ENCODE measurements at places on chromosomes 13 and 19.
A peak's percentile ranks its signal among the peaks of the same experiment; 100 is the strongest.

- no peak for DNase-seq
Observed at GRCh38 chr13:50420718-50421472, 405.7 kb downstream of the KCNRG start.

GRCh38 chr19:53102206-53102755 lies 941 bp downstream of the ZNF160 start:
- DNase-seq, result no peak

DNA sequence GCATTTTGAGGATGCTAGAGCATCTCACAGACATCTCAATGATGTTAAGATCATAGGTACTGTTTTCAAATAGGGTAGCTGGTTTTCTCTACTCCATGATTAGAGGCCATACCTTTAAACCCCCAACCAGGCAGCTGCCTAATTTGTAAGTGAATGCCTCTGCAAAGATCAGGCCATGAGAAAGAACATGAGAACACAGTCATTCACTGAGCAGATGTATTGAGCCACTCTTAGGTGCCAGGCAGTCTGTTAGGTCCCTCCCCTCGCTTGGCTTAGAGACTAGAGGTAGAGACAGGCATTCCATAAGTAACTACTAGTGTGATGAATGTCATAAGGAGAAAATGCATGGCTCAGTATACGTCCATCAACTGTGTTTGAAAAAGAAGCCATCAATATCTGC lies 410.0 kb downstream of the FGF9 start:
- DNase-seq, result no peak

DNA sequence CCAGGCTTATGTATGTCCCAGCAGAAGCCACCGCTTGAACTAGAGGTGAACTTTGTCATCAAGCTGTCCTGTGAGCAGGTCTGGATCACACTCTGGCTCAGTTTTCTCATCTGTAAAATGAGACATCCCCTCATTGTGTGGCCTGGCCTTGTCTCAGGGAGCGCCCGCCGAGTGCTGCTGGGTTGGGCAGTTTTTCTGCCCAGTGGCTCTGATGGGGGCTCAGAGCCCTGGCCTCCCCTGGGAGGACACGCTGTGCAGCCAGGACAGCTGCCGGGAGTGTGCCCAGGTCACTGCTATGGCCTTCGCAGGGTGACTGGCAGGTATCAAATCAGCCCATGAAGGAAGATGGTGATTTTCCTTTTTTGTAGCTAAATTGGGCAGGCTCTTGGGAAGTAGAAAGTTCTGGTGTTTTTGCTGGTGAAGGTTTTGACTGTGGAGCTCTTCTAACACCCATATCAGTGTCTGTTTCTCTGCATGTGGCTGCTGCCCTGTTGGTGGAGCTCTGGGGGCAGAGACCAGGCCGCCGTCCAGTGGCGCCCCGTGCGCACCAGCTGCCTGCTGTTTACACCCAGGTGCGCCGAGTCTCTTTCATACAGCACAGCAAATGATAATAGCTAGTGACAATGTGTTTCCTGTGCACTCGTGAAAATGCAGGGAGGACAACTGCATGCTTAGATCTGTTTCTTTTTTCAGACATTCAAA lies 40.8 kb downstream of the SLC7A9 start:
- DNase-seq, result peak; percentile 18

GRCh38 chr13:102917019-102917418 lies 71.2 kb downstream of the ERCC5 start:
- no peak for DNase-seq

- no peak for DNase-seq
Observed at GRCh38 chr19:48290401-48290770, 20.5 kb downstream of the ZNF114 start.

GRCh38 chr13:37701972-37702371 lies 103.4 kb upstream of the POSTN start:
- DNase-seq, result no peak

DNA sequence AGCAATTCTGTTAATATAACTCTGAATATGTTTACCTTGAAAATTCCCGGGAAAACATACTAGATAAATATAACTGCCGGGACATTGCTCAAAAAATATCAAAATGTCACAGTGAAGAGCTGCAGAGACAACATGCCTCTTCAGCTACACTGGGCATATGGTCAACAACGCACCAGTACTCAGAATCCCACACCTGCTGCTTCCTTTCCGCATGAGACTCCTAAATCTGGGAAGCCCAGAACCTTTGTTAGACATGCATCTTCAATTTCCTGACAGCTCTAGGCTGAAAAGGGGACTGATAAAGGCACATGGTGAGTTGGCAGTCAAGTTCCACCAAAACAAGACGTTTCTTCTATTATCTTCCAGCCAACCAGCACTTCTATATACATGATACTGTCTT lies 53.7 kb downstream of the USP12 start:
- no peak for DNase-seq

- DNase-seq, result no peak
Observed at GRCh38 chr13:47420020-47420419, 523.2 kb upstream of the HTR2A start.

DNA sequence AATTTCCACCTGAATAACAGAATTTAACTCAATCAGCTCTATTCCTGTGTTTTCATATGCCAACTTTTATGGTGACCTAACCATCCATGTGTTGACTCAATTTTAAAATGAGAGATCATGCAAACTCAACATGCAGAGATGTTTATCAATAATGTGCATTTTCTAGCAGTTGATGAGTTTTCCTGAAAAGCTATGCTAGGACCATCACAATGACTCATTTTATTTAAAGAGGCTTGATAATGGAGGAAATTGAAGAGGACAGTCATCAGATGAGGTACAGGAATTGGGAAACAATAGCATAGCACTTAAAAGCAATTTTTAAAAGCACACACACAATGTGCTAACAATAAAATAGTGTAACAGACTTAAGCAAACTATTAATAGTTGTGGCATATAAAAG lies 127.1 kb downstream of the VWA8 start:
- no peak for DNase-seq

DNA sequence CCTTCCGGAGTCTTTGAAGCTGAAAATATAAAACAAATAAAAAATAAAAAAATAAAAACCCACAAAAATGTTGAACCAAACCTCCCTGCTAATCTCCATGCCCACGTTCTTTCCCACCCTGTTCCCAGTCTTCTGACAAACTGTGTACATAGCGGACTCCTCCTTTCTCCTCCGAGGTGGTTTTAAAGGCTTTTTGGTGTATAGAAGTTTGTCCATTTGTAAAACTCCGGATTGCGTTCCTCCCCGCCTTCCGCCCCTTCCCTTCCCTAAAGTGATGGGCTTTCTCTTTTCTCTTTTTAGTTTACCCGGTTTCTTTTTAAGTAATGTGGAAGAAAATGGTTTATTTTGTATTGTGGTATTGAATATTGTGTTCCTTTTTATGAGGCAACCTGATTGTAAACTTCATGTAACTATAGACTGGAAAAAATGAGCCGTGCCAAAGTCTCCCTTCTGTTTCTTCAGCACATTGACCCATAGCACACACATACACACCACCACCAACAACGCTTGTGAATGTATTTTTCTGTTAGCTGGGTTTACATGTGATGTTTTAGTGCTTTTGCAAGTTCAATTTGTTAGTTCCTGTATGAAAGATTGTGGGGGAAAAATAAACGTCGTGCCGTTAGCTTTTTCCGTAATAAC lies 4.4 kb downstream of the ZIC2 start:
- no peak for DNase-seq

GRCh38 chr13:93559718-93560117 lies 333.1 kb downstream of the GPC6 start:
- DNase-seq, result no peak

GRCh38 chr13:101144808-101145419 lies 271.4 kb downstream of the NALCN start:
- no peak for DNase-seq

DNA sequence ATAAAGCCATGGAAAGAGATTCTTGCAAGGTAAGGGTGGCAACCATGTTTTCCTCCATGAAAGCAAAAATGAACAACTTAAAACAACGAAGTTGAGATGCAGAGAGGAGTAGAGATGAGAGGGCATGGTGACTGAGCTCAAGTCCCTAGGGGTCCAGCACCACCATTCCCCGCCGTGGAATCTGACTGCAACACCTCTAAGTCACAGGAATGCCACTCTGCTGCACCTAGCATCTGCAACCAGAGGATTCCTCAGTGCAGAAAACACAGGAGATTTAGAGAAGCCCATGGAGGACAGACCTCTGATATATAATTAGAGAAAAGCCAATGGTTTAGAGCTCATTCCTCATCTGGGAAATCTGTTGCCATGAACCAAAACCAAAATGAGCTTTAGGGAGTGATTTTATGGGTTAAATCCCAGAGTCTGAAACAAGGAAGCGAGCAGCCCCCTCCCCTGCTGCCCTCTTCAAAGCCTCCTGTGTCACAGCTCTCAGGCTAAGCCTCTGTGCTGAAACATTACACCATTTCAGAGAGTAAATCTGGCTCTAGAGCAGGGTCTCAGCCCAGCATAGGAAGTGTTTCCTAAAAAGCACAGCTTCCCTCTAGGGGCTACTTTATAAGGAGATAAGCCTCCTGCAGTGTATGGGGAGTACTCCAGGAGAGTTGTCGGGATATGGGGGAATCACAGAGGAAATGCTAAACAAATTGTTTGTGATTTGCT lies 1043.6 kb downstream of the UQCRFS1 start:
- DNase-seq, result no peak

GRCh38 chr13:97021241-97021640 lies 27.0 kb upstream of the OXGR1 start:
- DNase-seq, result no peak

GRCh38 chr19:46945694-46946489 lies 73.7 kb upstream of the NPAS1 start:
- DNase-seq, result no peak

DNA sequence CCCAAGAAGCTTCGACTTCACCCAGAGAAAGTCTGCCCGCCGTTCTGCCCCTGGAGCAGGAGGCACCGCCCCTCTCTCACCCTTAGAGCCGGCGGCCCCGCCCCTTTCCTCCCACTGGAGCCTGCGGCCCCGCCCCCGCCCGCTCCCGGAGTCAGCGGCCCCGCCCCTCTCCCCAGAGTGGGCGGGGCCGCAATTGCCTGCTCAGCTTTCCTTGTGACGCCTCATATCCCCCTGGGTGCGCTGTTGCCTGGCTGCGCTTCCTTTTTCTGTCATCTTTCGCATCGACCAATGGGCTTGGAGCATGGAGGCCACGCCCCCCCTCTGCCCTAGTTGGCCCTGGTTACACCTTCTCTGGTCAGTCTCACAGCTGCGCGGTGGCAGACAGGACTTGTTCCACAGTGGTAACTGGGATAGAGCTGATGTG lies 38.2 kb upstream of the ZNF492 start:
- no peak for DNase-seq

- DNase-seq, result no peak
Observed at GRCh38 chr13:39811051-39811450, 155.6 kb downstream of the COG6 start.

- DNase-seq, result no peak
Observed at GRCh38 chr19:29662604-29663404, 2.5 kb upstream of the PLEKHF1 start.

GRCh38 chr19:14367016-14367415 lies 14.2 kb upstream of the ADGRE5 start:
- no peak for DNase-seq

GRCh38 chr13:105506463-105506862 lies 1029.0 kb downstream of the EFNB2 start:
- DNase-seq, result no peak

- DNase-seq, result peak; percentile 69
Observed at GRCh38 chr13:44854313-44855060, 134.8 kb downstream of the NUFIP1 start.

GRCh38 chr13:111460548-111461444 lies 140.4 kb downstream of the TEX29 start:
- peak; percentile 29 for DNase-seq

GRCh38 chr13:39048806-39049205 lies 10.6 kb downstream of the NHLRC3 start:
- DNase-seq, result no peak

DNA sequence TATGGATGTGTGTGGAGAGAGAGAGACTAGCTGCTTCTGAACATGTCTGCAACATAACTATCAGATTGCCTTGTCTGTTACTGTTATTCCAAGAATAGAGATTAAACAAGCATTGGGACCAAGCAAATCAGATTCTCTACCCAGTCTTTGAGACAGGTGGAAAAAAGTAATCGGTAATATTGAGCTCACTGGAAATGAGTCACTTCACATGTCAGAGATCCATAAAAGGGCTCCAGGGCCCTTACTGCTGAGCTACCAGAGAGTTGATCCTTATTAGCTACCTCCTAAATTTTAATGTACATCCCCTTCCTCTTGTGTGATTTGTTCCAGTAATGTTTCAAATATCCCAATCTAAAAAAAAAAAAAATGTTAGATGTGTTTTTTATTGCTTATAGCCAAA lies 2118.0 kb downstream of the PCDH9 start:
- no peak for DNase-seq

- no peak for DNase-seq
Observed at GRCh38 chr13:109481040-109481439, 305.3 kb downstream of the IRS2 start.
